ENCODE measurements at places on chromosomes 1 and 21.
A peak's percentile ranks its signal among the peaks of the same experiment; 100 is the strongest.

GRCh38 chr1:204188959-204189639 lies 7.2 kb downstream of the KISS1 start:
- peak; percentile 88 for ATAC-seq

DNA sequence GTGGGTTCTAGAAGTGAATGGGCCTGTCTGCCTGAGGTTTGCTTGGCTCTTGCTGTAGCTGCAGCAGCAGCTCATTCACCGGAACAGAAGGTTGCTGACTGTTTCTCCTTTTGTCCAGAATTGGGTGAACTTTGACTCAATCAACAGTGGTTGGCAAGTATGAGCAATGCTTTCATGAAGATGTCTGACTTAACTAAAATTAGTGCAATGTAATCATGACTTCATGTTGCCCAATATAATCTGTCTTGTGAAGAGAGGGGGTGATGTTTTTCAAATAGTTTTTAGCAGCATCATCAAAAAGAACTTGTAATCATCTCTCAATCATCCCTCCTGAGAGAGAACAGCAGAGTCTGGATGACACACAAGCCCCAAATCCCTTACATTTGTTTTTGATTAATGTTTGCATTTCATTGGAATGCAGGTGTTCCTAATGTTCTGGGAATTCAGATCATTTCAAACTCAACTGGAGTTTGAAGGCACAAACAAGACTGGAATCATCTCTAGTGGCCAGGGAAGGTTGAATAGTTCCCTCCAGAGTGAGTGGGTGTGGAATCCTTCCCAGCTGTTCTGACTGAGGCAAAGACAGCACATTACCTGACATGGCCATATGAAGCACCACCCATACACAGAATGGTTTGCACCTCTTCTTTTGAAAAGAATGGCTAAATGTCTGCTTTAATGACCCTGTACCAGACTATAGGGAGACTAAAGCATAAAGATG lies 82.9 kb downstream of the HLX start:
- ATAC-seq = no peak

- ATAC-seq = no peak
Observed at GRCh38 chr1:192878249-192878648, 69.4 kb downstream of the RGS2 start.

- no peak for ATAC-seq
Observed at GRCh38 chr1:192877283-192877886, 68.5 kb downstream of the RGS2 start.

- no peak for ATAC-seq
Observed at GRCh38 chr1:149849947-149850360, 49.4 kb upstream of the BOLA1 start.

- ATAC-seq = no peak
Observed at GRCh38 chr1:61808968-61809367, 66.7 kb downstream of the PATJ start.

GRCh38 chr1:204814166-204814884 lies 56.3 kb upstream of the NFASC start:
- ATAC-seq = no peak

GRCh38 chr1:151739590-151740355 lies 18.5 kb downstream of the RIIAD1 start:
- no peak for ATAC-seq

- no peak for ATAC-seq
Observed at GRCh38 chr1:178908358-178908757, 37.5 kb upstream of the ANGPTL1 start.

DNA sequence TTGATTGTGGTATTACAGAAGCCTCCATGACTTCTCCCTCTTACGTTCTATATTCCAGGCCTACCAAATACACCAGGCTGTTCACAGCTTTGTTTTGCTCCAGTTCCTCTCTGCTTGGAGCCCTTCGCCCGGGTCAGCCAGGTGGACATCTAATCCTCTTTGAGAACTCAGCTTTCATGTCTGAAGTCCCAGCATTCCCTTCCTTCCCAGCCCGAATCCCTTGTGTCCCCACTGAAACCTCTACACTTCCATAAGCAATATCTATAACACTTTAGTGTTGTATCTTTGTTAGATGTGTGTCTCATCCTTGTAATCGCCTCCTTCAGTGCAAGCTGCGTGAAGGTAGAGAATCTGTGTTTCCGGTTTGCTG lies 1.9 kb downstream of the RNF11 start:
- no peak for ATAC-seq

DNA sequence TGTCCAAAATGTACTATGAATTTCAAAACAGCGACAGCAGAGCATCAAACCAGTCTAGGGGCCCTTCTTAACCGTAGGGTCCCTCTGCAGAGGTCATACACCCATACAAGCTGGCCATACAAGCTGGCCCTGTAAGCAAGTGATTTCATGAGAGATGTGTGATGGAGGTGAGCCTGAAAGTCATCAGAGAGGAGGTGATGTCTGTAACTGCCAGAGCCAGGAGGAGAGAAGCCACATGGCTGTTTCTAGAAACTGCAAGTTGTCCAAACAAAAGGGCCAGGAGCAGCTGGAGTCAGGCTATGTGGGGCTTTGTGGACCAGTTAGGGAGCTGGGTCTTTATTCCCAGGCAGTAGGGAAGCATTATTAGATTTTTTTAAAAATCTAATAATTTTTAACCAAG lies 14.8 kb upstream of the SERINC2 start:
- no peak for ATAC-seq

- ATAC-seq = peak; percentile 24
Observed at GRCh38 chr1:200708769-200709168, 29.9 kb upstream of the CAMSAP2 start.

- ATAC-seq = no peak
Observed at GRCh38 chr1:97090725-97091124, 369.1 kb downstream of the PTBP2 start.

- ATAC-seq = no peak
Observed at GRCh38 chr1:22365331-22366295, 86.0 kb upstream of the ZBTB40 start.

GRCh38 chr1:161077426-161077825 lies 7.7 kb upstream of the ARHGAP30 start:
- ATAC-seq = no peak

- ATAC-seq = peak; percentile 58
Observed at GRCh38 chr1:97849345-97850340, 71.2 kb downstream of the DPYD start.

DNA sequence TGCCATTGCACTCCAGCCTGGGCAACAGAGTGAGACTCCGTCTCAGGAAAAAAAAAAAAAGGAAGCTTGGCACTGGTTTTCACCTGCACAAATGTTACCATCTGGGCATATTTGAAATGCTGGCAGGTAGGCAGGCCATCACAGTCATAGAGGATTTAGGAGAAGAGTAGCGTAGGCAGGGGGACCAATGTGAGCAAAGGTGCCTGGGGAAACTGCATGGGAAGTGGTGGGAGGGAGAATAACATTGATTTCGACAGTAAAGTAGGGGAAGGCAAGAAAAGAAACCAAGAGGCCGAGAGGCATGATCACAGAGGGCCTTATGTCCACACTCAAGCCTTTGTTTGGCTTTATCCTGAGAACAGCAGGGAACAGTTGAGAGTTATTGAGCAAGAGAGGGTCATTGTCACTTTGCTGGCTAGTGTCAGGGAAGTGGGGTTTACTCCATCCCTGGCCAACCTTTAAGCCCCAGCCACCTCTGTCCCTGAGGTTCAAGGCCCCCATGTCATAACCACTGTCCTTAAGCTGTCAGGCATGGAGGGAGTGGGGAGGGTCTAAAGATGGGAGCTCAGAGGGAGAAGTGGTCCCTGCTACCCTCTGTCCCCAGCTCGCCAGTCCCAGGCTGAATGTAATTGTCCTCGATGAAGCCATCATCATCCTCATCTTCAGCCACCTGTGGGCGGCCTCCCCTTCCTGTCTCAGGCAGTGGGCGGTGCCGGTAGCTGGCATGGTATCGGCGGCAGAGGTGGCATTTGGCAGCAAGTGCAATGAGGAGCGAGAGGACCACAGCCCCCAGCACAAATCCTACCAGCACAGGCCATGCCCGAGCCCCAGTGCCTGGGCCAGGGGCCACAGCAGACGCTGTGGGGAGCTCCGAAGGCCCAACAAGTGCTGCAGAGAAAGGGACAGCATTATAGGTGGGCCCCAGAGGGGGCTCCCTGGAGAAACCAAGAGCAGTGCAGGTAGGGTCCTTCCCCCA lies 2.9 kb downstream of the C1orf210 start:
- no peak for ATAC-seq

DNA sequence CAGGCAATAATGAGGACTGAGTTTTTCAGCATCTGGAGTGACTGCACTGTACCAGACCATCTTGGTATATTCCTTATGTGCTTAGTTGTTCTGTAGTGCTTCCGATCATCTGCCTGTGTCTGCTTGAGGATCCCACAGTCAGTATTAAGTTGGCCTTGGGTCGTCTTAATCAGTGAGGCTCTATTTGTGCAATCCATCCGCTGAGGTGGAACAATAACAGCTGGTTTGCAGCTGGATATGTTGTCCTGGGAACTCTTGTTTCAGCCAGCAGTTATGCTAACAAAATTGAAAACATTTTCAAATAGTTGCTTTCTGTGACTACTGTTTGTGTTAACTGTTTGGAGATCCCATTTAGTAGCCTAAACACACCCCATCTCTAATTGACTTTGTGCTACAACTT lies 73.7 kb downstream of the LAMC1 start:
- no peak for ATAC-seq

- ATAC-seq = no peak
Observed at GRCh38 chr1:227910511-227911153, 37.1 kb downstream of the WNT9A start.

GRCh38 chr1:80202118-80202517 lies 1195.6 kb upstream of the ADGRL4 start:
- no peak for ATAC-seq

- ATAC-seq = peak; percentile 71
Observed at GRCh38 chr1:11650331-11650991, 3.8 kb downstream of the FBXO2 start.

GRCh38 chr1:14142397-14143100 lies 442.6 kb downstream of the PRDM2 start:
- no peak for ATAC-seq

- no peak for ATAC-seq
Observed at GRCh38 chr1:35763201-35763600, 6.6 kb downstream of the CLSPN start.

DNA sequence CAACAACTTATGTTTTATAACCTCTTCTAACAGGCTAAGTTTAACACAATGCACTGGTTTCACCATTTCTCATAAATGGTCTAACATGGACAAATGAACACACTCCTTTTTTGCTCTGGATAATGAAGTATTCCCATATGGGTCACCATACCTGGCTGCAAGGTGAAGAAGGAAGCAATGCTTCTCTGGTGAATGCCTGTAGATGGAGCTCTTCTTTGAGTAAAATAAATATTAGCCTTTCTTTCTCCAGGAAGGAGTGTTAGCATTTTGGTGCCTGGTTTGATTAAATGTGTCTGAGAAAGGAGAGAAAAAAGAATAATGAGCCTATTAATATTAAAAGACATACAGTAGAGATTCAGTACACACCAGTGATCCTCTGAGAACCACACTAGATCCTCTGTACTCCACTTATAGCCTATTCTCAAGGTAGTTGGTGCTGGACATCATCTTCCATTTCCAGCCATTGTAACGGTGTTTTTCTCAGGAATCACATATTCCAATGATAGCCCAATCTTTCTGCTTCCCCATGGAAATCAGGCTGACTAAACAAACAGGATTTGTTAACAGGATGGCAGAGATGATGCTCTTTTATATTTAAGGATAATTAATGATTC lies 17.6 kb downstream of the MTFR1L start:
- ATAC-seq = no peak

GRCh38 chr21:35473496-35473895 lies 424.4 kb upstream of the RUNX1 start:
- no peak for ATAC-seq

- no peak for ATAC-seq
Observed at GRCh38 chr1:9737057-9737456, 85.5 kb downstream of the PIK3CD start.

- peak; percentile 49 for ATAC-seq
Observed at GRCh38 chr1:150567341-150567716, 12.1 kb downstream of the MCL1 start.

DNA sequence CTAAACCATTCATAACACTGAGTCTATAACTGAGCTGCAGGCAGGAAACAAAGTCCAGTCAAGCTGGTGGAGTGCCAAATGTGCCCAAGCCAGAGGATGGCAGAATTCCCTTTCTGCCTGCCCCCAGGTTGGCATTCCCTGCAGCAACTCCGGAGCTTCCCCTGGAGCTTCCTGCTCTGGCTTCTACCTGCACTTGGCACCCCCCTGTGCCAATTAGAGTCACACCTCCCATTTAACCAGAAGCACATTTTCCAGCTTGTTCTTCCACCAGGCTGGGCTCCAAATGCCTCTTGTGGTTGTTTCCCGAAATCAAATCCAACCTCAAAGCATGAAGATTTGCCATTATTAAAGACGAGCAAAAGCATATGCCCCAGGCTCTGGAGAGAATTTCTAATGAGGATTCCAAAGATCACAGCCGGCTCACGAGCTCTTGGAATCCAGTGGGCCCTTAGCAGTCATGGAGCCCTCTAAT lies 294.5 kb downstream of the RRAGC start:
- no peak for ATAC-seq

GRCh38 chr1:159968901-159969300 lies 14.9 kb upstream of the SLAMF9 start:
- no peak for ATAC-seq

GRCh38 chr1:153168686-153169085 lies 18.0 kb upstream of the SPRR2G start:
- ATAC-seq = no peak

DNA sequence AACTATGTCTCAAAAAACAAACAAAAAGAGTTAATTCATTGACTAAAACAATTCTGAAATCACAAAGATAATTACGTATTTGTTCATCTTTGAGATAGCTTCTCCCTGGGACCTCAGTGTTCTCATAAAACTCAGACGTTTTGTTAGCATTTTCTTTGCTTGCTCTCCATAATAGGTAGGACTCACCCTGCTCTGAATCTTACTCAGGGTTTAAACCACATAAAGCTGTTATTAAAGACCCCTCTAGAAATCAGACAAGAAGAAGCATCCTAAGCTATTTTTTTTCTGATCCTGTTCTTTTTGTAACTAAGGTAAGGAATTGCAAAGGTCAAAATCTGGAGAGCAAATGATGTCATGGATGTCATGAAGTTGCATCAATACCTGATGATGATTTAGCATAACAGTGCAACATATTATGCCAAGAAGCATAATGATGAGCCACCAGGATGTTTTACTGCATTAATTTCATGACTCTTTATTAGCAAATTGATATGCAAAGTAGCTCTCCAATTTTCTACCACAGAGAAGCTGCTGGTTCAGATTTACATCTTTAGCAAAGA lies 2.4 kb downstream of the FBXO42 start:
- no peak for ATAC-seq

DNA sequence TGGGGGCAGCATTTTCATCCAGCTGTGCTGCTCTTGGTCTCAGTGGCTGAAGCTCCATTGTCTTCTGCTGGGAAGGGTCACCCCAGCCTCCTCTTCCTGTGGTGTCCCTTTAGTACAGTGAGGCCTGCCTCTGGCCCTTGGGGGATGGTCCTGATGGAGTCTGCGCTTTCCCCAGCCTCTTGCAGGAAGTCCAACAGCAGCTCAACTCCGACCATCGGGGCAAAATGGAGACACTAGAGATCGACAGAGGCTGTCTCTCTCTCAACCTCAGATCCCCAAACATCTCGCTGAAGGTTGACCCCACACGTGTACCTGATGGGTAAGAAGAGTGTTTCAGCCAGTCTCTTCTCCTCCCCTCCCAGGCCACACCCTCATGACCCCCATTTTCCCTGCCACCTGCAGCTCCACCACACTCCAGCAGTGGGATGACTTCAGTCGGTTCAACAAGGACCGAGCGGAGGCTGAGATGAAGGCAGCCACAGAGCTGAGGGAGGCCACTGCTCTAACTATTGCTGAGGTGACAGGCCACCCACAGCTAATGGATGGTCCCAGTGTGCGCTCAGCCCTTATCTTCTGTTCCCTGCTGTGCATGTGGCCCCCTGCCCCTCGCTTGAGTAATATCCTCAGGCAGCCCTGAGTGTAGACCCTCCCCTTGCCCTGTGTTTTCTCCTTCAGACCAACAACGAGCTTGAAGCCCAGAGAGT lies 2.0 kb upstream of the ADPRS start:
- no peak for ATAC-seq

All from activated T-helper 17 cell treated with anti-CD3 and anti-CD28 coated beads, Interleukin-2, amount 50 U/mL, for 72 hours (primary cell).